AG04449 (cell line): ENCODE measurements at places on chromosomes 5 and 9.

- peak; percentile 87 for DNase-seq
Observed at GRCh38 chr5:149320791-149321330, 24.4 kb upstream of the GRPEL2 start.

DNA sequence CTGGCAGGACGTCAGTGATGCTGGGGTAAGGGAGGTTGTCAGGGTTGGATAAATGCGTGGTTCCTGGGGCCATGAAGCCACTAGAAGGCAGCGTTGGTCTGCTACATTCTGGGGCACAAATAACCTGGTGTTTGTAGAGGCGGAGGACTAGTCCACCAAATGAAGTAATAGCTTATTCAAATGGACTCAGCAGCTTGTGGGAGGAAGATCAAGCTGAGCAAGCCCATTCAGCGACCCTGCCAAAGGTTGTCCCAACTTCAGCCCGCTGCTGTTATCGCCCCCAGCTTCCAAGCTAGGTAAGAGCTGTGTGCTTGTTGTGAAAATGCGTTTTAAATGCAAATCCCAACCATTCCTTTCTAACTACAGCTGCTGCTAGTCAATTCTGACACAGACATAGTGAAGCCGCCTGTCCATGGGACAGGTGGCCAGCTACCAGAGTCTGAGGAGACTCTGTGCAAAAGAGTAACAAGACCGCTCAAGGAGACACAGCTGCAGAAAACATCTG, 7.6 kb upstream of the FAM240B start:
- no peak for DNase-seq

GRCh38 chr9:3698076-3698475, 172.3 kb upstream of the RFX3 start:
- DNase-seq = no peak

DNA sequence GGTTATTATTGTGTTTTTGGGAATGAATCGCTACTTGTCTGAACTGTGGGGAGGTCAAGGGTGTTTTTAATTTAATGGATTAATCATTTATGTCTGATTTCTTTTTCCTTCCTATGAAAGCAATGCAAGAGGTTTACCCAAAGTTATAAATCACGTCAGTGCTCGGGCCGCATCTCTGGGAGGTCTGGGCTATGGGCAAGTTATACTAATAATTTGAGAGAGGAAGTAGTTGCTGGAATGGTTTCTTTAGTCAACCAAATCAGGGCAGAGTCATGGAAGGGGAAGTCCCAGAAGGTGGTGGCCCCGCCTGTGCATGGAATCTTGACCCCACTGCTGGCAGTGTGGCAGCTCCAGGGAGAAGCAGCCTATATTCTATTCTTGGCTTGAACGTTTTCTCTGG, 180.2 kb downstream of the HSPA4 start:
- no peak for DNase-seq
